Activated CD4-positive, alpha-beta T cell treated with anti-CD3 and anti-CD28 coated beads, Interleukin-10, Interleukin-2, amounts not matched to agents 100 ng/mL and 50 ng/mL, durations not matched to agents 16 hours and 8 hours (primary cell): ENCODE measurements at places on chromosomes 13 and 19.

- no peak for DNase-seq
Observed at GRCh38 chr13:67857581-67858310, 627.6 kb upstream of the PCDH9 start.

DNA sequence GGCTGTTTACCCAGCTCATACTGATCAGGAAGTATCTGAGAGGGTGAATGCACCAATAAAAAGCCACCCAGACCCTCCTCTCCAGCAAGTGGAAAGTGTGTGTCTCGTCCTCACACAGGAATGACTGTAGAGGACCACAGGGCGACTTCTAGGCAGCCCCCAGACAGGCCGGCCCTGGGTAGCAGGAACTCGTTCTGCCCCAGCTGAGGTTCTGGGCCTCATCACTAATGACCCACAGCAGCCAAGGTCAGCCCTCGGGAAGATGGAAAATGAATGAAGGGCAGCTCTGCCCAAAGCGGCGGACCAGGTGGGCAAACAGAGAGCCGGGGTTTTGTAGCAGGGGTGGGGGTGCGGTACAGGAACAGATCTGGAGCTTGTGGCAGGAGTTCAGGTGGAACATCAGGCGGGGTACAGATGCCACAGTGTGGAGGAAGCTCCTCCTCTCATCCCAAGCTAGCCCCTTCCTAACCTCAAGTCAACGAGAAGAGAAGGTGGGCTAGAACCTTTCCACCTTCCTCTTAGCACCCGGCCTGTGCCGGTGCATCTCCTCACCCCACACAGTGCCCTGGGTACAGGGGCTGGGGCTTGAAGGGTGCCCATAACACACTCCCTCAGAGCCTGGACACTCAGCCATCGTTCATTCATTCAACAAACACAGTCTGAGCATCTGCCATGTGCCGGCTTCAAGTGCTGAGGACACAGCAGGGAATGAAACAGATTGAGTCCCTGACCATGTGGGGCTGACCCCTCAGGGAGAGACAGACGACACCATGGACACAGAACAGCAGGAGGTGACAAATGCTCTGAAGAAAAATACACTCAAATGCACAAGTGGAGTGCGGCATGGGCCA, 36.2 kb downstream of the RFX2 start:
- DNase-seq: no peak

GRCh38 chr19:58128041-58128685, 22.4 kb downstream of the ZNF329 start:
- no peak for DNase-seq

- peak; percentile 55 for DNase-seq
Observed at GRCh38 chr19:8515317-8515716, 1.4 kb upstream of the ZNF414 start.

- DNase-seq: no peak
Observed at GRCh38 chr13:86830046-86830445, 841.1 kb upstream of the SLITRK5 start.

DNA sequence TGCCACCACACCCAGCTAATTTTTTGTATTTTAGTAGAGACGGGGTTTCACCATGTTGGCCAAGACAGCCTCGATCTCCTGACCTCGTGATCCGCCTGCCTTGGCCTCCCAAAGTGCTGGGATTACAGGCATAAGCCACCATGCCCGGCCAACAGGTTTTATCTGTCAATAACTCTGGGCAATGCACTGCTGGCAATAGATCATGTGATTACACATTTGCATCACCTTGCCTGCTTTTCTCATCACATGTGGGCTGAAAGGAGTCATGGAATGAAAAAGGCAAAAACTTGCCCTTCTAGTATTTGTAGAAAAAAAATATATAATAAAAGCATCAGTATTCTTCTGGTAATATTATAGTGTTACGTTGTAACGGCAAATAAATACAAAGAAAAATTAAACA, 164.5 kb downstream of the NHLRC3 start:
- DNase-seq: no peak

GRCh38 chr19:13381827-13382632, 124.2 kb downstream of the CACNA1A start:
- DNase-seq: no peak

GRCh38 chr19:17172624-17173345, 42.4 kb upstream of the USE1 start:
- DNase-seq: no peak

DNA sequence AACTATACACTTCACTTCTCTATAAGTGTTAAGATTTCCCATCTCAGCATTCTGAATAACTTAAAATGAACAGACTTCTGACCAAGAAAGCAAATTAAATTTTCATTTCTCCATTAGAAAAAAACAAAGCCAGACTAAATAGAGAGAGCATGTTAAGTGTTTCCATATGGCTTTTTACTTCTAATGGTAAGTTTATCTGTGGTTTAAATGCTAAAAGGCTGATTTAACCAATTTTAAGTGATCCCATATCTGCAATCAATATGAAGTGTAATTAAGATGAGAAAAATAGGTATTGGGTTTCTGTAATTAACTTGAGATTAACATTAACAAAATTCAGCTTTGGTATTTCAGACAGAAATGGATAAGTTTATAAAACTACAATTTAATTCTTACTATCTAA, 107.8 kb downstream of the ELF1 start:
- no peak for DNase-seq
